ENCODE measurements at places on chromosomes 12 and 14.

- peaks cover 15% of the 10 kb centered on the region for H3K4me1 ChIP-seq
- H3K36me3 ChIP-seq, result no peaks in the 10 kb centered on the region
- peak; percentile 62 for DNase-seq
- no peak overlapping the region for H3K4me3 ChIP-seq
- no peak overlapping the region for H3K27ac ChIP-seq
- peaks cover 87% of the 10 kb centered on the region for H3K27me3 ChIP-seq
These were observed 733 bp upstream of the P3H3 start for GRCh38 chr12:6827437-6827911.

DNA sequence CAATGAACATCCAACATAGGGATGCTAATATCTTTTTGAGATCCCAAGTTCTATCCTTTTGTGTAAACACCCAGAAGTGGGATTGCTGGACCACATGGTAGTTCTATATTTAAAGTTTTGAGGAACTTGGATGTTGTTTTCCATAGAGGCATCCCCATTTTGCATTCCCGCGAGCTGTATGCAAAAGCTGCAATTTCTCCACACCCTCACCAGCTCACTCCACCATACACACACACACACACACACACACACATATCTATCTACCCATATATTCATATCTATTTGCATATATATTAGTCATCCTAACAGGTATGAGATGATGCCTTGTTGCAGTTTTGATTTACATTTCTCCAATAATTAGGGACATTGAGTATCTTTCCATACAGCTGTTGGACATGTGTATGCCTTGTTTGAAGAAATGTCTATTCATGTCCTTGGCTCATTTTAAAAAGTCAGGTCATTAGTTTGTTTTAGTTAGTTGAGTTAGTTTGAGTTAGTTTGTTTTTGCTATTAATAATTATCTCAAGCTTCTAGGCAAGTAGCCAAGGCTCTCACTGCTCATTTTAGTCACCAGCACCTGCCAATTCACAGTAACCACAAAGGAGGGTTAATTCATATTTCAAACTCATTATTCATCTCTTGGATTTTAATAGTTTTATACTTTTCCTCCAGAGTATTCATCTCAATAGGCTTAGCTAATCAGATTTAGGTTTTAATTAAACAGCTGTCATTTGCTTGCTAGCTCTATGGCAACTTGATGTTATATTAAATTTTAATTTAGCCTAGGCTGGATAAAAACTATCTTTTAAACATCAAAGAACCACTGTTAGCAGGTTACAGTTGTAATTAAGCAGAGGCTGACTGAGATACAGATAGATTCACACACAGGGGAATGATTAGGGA lies 1435.9 kb upstream of the TMEM132C start:
- no peaks in the 10 kb centered on the region for H3K36me3 ChIP-seq
- DNase-seq, result no peak
- H3K27ac ChIP-seq, result no peak overlapping the region
- no peaks in the 10 kb centered on the region for H3K27me3 ChIP-seq
- H3K4me1 ChIP-seq, result no peaks in the 10 kb centered on the region

DNA sequence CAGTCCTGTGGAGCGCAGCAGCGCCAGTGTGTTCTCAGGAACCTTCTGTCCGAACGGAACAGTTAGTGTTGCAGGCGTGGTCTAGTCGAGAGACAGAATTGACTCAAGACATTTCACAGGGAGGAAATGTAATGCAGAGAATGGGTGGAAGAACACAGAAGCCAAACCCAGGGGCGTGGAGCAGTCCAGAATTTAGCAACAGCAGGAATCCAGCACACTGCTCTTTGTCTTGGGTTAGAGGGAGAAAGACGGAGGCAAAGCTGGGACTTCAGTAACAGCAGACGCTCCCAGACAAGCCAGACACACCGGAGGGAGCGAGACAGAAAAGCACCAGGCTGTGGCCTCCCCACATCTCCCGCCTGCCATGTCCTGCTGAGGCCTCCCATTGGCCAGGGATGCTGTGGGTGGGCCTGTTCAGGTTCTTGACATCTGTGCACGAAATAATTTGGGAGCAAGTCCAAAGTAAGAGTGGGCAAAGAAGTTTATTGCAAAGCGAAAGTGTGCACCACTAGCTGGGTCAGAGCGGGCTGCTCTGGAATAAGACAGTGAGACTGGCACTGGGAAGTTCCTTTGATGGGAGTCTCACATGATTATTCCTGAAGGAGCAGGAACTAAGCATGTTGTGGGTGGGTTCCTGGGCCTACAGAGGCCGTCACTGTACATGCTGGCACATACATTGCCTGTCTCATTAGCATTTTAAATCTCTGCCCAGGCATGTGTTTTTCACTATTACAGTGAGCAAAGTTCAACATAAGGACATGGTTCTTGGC lies 339.3 kb upstream of the SFSWAP start:
- H3K4me3 ChIP-seq, result no peak overlapping the region
- no peaks in the 10 kb centered on the region for H3K27me3 ChIP-seq
- H3K4me1 ChIP-seq, result no peaks in the 10 kb centered on the region
- H3K36me3 ChIP-seq, result no peaks in the 10 kb centered on the region
- no peak overlapping the region for H3K27ac ChIP-seq
- no peak for DNase-seq

DNA sequence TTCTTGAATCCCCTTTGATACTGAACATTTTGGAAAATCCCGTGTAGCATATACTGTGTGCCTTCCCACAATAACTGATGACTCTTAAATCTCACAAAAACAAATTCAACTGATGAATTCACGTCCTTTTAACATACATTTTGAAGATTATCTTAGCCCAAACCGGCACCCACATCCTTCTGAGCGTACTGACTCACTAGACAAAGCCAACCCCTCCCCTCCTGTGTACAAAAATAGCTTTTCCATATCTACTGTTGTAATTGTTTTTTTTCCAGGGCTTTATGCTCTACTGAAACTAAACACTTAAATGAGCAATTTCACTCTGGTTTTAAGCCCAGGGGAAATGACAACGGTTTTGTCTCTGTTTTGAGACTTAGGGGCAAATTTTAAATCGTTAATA lies 109.4 kb upstream of the ATF7IP start:
- no peak overlapping the region for H3K4me3 ChIP-seq
- DNase-seq, result no peak
